NCI-H2029 treated with DMSO at 0.1 percent for 48 hours (cell line): ENCODE measurements at places on chromosomes 3 and 15.

DNA sequence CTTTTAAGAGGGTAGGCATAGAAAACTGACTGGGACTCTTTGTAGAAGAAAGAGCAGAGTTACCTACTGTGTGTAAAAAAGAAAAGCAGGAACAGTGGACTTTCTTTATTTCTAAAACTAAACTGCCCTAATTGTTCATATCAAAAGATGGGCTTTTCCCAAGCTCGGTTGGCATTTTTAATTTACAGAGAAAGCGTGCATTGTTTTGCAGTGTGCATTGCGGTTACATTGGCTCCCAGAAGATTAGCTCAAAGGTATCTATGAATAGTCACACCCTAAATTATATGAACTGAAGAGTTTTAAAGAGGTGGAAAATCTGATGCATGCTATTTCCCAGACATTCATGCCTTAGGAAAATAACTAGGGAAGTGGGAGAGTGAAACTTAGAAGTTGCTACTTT lies 36.5 kb downstream of the MITF start:
- DNase-seq, result no peak

- DNase-seq, result no peak
Observed at GRCh38 chr3:23648996-23649395, 156.8 kb upstream of the UBE2E1 start.

DNA sequence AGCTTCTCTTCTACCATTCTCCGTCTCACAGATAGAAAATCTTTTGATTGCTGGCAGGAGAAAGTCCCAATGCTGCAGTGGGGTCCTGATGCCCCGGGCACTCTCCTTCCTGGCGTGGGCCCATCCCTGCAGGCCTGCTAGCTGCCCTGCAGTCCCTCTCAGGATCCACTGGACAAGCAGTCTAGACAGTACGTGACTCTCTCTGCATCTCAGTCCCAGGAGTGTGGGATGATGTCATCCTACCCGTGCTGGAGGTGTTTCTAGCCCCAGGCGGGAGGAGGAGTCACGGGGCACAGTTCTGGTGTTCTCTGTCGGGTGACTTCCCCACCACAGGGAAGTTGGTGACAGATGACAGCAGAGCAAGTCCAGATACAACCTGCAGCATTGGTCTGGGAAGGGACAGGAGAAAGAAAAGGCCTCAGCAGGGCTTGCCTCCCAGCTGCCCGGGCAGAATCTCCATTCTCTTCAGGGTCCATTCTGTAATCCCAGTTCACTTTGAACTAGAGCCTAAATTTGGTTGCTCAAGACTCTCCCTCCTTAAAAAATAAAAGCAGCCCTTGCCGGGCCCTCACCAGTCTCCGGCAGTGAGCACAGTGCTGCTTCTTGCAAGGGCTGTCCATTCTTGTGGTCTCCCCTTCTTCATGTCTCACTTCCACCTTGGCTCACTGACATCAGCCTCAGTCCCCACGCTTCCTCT lies 30.6 kb downstream of the SLC28A1 start:
- DNase-seq, result no peak

GRCh38 chr3:196800742-196801434 lies 61.2 kb downstream of the PAK2 start:
- no peak for DNase-seq

DNA sequence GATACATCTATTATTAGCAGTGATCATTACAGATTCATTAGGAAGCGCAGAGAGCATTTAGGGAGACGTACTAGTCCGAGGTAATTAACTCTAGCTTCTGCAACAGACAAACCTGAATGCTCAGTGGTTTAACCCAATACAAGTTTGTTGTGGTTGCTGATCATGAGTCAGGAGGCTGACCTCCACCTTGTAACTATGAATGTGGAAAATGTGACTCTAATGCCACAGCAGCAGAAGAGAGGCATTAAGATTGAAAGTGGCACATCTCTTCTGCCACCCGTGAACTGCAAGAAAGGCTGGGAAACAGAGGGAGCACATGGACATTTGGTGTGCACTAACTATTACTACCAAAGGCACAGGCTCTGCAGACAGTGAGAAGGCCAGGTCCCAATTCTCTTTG lies 71.2 kb upstream of the C3orf80 start:
- DNase-seq, result no peak

DNA sequence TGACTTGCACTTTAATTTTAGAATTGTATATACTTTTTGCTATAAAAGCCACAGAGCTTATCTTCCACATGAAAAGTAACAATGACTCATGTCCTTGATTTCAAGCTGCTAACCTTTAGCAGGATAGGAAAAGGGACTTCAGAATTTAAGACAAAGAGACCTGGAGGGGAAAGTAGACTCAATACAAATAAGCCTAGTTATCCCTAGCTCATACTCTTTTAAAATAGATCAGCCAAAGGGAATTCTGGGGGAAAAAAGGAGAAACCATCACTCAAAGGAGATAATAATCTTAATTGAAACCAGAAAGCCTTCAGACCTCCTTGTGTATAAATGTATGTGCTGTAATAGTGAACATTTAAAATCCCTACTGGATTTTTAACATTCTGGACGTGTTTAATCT lies 930.3 kb downstream of the NTRK3 start:
- no peak for DNase-seq

GRCh38 chr15:95149771-95150170 lies 918.4 kb downstream of the MCTP2 start:
- no peak for DNase-seq

- DNase-seq, result no peak
Observed at GRCh38 chr3:147415286-147415685, 6.1 kb downstream of the ZIC1 start.

- peak; percentile 70 for DNase-seq
Observed at GRCh38 chr3:28575100-28575745, 226.6 kb upstream of the AZI2 start.

DNA sequence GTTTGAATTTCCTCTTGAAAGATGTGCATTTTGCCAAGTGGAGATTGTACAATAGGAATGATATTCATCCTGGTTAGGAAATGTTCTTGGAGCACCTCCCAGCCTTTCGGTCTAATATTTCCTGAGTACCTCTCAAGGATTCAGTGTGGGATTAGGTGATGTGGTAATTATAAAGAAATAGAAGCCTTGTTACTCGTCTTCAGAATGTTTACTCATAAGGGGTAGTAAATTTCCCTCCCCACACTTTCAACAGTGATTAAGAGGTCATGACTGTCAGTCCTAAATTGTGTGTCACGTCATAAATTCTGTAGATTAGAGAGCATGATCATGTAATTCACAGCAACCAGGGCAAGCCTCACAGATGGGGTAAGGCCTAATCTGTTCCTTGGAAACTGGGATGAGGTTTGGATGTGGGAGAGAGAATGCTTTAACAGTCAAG lies 633.1 kb upstream of the TBL1XR1 start:
- DNase-seq, result peak; percentile 87

- DNase-seq, result no peak
Observed at GRCh38 chr3:166405896-166406295, 568.7 kb upstream of the BCHE start.

DNA sequence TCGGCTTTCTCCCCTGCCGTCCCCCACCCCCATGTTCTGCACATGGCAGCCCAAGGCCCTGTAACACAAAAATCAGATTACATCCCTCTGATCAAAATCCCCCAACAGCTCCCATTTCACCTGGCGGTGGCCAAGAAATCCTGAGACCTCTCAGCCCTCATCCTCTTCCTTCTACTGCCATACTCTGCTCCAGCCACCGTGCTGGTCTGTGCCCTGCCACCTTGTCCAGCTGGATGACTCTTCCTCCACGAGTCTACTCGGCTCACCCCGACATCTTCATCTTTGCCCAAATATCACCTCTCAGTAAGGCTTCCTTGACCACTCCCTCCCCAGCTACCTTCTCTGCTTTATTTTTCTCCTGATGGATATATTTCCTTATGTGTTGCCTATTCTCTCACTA lies 3.1 kb downstream of the CCDC51 start:
- no peak for DNase-seq

GRCh38 chr3:60319179-60319858 lies 931.9 kb downstream of the FHIT start:
- DNase-seq, result no peak

DNA sequence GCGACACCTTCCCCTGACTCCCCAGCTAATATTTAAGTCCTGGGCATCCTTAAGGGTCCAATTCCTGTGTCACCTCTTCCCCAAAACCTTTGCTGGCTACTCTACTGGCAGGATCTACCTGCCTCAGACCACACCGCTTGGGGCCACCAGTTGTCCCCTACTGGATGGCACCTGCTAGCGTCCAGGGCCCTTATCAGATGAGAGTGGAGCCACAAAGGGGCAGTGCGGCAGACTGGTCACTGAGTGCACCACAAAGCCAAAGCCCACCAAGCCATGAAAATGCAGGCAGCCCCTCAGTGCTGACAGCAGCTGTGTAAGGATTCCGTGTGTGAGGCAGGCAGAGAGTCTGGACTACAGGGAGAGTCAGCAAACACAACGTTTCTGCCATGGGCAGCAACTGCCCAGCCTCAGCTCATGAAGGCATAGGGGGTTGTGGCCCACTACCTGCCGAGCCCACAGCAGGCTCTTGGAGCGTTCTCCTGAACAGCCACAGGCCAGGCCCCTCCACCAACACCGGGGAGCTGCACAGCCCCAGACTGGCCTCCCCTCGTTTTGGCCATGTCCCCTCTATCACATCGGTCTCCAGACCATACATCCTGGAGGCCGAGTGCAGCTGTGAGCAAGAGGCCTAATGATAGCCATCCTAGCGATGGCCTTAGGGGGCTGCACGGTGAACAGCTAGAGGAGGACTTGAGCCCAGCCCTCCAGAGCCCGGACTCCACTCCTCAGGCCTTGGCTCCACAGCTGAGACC lies 32.3 kb downstream of the ALDH1L1 start:
- no peak for DNase-seq

GRCh38 chr3:141556034-141556433 lies 69.2 kb downstream of the RASA2 start:
- no peak for DNase-seq

DNA sequence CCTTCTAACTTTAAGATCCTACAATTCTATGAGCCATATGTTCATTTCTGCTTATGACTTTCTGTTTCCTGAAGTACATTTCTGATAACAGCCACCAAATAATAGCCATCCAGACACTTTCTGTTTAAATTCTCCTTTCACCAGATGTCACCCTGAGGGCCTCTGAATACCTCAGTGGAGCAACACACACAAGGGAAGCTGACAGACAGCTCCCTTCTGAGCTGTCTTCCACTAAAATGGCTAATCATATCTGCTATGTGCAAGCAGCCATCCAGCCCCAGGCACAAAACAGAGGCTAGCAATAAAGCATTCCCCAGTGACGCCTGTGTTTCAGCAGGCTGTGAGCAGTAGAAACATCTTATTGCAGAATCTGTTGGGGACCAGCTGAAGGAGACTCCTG lies 666.6 kb upstream of the UBE2E2 start:
- DNase-seq, result no peak

DNA sequence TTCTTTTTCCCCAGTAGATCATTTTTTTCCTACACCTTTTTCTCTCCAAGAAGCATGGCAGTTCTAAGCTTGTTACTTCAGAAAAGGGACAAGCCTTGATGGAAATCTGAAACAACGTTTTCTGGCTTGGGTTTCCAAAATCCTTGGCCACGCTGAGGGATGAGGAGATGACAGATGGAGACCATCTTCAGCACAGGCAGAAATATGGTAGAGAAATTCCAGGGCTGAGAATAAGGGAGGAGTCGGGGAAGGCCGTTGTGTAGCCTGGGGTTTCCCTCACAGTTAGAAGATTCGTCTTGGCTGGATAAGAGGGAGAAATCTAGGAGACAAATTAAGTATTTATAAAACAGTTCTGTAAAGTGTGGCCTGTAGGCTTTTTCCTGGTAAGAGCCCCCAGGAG lies 33.9 kb upstream of the STT3B start:
- no peak for DNase-seq

DNA sequence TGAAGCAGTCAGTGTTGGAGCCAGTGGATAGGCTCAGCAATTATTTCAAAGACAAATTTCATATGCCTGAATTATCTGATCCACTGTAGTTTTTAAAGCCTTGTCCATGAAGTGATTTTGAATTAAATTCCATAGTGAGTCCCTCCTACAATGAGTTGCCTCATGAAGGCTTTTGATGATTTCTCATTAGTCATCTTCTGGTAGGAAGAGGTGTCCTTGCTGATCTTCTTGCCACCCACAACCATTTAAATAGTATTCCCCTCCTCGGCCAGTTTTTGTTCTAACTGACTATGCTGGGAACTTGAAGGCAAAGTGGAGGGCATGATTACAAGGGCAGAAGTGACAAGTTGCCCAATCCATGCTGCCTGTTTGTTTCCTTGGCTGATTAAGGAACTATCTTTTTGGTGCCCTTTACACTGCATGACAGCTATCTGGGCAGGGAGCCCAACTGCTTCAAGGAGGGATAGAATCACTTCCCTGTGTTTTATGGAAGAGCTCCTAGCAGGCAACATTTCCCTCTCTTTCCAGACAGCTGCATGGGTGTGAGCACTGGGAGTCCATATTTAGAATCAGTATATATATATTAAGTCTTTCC lies 617.5 kb downstream of the ZPLD1 start:
- no peak for DNase-seq

GRCh38 chr15:67181221-67181639 lies 73.2 kb downstream of the AAGAB start:
- no peak for DNase-seq

DNA sequence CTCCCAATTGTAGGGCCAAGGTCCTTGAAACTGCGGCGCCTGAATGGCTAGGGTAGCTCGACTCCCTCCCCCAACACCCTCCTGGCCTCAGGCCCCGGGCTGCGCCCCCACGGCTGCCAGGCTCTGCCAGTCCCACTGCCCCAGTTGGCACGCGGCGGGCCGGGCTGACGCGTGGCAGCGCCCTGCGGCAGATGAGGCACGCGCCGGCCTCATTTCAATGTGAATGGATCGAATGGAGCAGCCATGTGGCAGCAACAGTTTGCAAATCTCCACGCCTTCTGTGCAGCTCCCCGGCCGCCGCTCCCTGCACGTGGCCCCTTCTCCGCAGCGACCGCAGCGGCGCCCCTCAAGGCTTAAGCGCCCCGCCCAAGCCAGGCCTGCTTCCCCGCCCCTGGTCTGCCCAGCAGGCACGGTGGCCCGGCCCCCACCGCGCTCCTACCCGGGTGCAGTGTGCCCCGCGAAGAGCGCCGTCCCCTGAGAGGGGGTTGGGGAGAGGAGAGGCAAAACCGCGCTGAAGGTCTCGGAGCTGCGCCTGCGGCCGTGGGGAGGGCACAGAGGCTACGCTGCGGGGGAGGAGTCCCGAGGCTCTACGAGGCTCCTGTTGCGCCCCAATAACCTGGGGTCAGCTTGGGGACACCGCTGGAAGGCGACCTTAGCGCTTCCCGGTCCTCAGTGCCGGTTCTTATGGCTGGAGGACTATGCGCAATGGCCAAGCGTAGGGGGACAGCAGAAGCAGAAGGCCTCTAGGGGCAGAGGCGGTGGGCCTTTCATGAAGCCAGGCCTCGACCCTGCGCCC lies 3.1 kb upstream of the DLL4 start:
- DNase-seq, result no peak

DNA sequence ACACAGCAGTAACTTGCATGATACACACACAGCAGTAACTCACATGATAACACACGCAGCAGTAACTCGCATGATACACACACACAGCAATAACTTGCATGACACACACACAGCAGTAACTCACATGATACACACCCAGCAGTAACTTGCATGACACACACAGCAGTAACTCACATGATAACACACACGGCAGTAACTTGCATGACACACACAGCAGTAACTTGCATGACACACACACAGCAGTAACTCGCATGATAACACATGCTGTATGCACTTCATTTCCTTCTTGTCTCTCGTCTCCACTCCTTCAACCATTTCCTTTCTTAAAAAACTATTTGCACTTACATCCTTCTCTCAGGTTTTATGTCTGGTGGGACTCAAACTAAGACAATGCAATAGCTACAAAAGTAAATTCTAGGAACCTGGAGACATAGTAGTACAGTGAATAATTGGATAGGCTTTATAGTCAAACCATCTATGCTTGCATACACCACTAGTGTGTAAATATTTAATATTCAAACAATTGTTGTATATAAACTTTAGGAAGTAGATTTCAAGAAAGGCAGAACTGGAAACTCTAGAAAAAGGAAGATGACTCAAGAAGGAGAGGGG lies 130.8 kb downstream of the UACA start:
- DNase-seq, result no peak
